ENCODE measurements at places on chromosomes 13 and 19.

- DNase-seq = no peak
These were observed 1.3 kb upstream of the LDLR start for GRCh38 chr19:11087870-11088505.

GRCh38 chr19:54307389-54308020 lies 5.5 kb downstream of the LILRA5 start:
- no peak for DNase-seq

DNA sequence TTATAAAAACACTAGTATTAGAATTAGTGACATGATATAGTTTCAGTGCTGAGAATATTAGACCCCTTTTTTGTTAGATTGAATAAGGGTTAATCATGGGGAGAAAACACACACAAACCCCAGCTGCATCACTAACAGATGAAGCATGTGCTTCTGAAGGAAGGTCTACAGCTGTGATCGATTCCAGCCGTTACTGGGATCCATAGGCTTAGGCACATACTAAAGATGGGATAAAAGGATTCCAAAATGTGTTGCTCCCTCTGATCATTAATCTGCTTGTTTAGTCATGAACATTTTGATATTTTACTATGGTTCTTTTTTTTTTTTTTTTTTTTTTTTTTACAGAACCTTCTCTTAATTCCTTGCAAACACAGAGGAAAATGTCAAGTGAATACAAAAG lies 1591.3 kb downstream of the EFNB2 start:
- DNase-seq = no peak

DNA sequence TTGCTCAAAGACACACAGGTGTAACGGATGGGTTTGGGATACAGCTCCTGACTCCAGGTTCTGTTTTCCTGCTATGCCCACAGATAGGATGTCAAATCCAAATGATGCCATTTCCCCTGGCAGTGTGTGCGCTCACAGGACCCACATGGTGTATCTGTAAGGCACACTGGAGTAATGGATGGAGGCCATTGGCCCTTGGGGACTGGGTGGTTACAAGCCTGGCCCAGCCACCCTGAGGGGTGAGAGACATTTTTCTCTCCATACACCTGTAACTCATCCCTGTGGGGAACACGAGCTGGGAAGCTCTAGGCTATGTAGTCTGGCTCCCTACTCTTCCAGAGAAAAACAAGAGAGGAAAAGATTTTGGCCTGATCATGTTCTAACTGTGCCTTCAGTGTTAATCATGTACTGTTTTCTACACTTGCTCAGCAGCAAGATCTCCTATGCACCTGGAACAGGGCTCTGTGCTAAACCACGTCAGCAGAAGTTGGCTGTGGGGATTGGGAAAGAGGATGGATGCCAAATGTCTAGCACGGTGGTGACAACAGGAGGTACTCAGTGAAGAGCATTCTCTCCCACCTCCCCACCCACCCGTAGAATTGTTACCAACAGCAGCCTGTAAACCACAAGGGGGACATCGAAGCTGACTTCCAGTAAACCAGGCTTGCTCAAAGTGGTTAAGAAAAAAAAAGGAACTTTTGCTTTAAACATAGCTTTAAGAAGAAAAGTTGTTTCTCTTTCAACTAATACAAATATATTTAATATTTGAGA lies 237.0 kb downstream of the LACC1 start:
- DNase-seq = no peak

DNA sequence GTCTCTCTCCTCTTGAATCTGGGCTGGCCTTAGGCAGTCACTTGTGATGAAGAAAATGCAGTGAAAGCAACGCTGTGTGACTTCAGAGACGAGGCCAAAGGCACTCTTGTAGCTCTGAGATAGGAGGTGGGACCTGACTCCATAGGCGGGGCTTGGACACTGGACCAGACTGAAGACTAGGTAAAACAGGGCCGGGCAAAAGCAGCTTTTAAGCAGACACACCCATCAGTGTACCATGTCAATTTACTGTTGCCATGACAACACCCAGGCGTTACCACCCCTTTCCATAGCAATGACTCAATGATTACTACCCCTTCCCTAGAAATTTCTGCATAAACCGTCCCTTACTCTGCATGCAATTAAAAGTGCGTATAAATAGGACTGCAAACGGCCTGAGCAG lies 6.6 kb upstream of the EID2 start:
- no peak for DNase-seq

- no peak for DNase-seq
These were observed 89.0 kb upstream of the CSNK1A1L start for GRCh38 chr13:37194428-37194861.

- no peak for DNase-seq
These were observed 19.3 kb downstream of the HCN2 start for GRCh38 chr19:609004-609346.

DNA sequence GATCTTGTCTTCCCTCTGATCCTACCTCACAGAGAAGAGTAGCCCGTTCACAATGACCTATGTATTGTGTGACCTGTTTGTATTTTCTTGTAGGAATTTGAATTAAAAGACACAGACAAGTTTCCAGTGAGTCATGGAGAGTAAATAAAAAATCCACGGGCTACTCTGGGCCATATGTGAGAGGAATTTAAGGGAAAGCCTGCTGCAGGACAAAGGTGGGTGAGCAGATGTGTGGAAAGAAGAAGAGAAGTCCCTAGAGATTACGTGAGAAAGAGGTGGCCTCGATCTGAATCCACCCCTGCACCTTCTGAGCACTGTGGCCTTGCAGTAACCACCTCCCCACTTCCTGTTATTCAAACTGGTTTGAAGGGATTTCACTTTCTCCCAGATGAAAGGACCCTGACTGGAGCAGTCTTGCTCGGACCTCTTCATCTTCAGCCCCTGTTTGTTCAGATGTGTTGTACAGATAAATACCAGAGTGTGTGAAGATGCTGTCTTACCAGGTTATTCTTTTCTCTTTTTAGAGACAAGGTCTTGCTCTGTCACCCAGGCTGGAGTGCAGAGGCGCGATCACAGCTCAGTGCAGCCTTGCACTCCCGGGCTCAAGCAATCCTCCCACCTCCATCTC lies 205.4 kb downstream of the PDS5B start:
- DNase-seq = no peak

DNA sequence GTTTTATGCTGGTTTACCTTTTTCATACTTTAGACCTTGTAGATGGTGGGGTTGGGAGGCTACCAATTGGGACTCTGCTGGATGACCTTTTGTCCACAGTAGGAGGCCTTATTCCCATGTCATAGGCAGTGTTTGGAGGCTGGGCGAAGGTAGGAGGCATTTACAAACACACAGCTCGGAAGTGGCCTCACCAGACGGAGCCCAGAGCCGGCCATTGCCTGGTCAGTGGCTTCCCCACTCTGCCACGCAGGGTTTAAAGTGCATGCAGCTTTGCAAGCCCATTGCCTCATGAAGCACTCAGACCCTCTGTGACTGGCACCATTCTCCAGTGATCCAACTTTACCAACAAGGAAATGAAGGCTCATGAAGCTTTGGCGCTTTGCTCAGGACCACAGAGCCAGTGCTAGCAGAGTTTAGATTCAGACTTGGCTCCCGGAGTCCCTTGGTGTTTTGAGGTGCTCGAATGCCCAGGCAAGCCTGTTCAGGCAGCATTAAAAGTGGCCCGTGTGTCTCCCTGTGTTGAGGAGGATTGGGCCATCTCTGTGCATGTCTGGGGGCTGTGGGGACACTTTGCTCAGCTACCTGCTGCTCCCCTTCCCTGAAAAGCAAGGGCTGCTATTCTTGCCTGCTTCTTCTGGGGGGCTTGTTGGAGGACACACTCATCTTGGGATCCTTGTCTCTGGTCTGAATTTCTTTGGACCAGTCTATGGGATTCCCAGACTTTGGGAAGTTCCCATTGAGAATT lies 148.7 kb downstream of the ZNF536 start:
- no peak for DNase-seq

GRCh38 chr13:41751734-41752445 lies 209.0 kb downstream of the VWA8 start:
- no peak for DNase-seq

GRCh38 chr19:35712567-35713505 lies 5.0 kb upstream of the KMT2B start:
- DNase-seq = no peak

DNA sequence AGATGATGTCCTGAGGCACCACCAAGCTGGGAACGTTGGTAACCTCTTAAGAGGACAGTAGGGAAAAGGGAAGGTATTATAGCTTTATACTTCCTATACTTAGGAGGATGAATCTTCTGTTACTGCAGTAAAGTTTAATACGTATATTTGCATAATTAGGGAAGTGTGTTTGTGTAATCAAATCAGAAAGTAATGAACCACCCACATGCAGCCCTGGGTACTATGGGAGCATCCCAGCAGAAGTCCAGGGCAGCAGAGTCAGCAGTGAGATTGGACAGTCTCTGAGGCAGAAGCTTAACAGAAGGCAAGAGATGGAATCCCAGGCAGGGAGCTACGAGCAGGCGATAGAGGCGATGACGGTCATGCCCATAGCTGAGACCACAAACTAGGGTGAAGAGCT lies 12.5 kb downstream of the SAFB start:
- no peak for DNase-seq

- DNase-seq = no peak
These were observed 284.7 kb downstream of the TSHZ3 start for GRCh38 chr19:31064491-31064890.
